ENCODE measurements at places on chromosomes 16 and 17.

- no peak for DNase-seq
Measured at GRCh38 chr17:75922173-75922961, 17.7 kb upstream of the MRPL38 start.

DNA sequence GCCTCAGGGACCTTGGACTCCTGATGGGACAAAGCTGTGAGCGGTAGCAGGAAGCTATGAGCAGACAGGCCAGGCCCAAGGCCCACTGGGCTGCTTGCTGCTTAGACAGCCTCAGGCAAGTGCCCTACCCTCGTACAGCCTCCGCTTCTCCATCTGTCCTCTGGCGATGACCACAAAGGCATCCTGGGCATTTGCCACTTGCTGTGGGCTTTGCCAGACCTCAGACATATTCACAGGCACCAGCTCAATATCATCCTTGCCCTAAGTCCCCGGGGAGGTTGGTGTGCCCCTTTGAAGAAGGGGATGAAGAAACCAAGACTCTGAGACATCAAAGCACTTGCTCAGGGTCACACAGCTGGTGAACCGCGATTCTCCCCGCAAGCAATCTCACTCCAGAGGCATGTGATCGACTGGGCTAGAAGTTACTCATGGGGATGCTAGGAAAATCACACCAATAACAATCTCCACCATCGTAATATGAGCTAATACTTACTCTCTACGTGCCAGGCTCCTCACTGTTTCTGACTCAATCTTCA, 21.7 kb downstream of the PPL start:
- peak; percentile 58 for DNase-seq

DNA sequence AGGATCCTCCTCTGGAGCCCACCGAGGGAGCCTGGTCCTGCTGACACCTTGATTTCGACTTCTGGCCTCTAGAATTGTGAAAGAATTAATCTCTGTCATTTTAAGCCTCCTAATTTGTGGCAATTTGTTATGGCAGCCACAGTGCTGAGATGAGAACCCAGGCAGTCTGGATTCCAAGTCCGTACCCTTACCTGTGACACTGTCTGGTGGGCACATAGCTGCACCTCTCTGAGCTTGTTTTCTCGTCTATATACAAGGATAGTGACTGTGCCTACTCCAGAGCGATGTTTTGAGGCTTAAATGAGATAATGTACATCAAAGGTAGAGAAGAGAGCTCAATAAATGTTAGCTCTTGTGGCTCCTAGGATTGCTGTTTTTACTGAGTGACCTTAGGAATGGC, 128.4 kb upstream of the MPHOSPH6 start:
- DNase-seq: no peak

GRCh38 chr16:19396555-19397011, 21.1 kb upstream of the TMC5 start:
- DNase-seq: no peak

DNA sequence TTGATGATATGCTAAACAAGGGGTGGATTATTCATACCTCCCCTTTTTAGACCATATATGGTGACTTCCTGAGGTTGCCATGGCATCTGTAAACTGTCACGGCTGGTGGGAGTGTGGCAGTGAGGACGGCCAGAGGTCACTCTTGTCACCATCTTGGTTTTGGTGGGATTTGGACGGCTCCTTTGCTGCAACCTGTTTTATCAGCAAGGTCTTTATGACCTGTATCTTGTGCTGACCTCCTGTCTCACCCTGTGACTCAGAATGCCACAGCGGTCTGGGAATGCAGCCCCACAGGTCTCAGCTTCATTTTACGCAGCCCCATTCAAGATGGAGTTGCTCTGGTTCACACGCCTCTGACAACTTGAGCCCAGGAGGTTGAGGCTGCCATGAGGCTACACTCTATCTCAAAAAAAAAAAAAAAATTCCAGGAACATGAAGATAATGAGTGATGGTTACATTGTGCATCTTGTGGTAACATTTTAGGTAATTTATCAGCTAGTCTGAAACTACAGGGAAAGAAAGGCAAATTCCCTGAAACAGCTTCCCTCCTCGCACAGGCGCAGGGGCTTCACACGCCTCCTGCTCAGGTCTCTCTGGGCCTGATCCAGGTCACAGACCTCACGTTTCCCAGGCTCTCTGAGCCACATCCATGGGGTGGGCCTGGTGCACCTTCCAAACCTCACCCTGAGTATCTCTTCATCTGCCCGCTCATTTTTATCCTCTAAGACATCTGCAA, 15.3 kb upstream of the UBE2I start:
- no peak for DNase-seq

DNA sequence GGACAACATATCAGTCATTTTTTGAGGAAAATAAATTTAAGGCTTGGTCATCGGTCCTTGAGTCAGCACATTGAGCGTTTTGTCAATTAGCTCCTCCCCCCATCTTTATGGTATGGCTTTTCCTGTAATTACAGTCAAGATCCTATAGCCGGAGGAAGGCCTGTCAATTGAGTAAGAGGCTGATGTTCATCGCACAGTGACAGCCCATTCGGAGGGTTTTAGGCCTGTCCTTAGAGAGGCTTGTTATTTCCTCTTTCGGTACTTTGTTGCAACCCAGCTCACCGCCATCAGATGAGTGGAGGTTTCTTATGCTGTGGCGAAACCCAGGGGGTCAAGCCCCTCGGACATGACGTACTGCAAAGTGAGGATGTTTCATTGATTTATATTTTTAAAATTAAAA, 395.2 kb downstream of the WWOX start:
- no peak for DNase-seq

Measured in GM04504 (cell line).